ENCODE measurements at places on chromosomes 7 and 10. TPM values are rescaled to one million over a fixed set of nuclear protein-coding genes. Genes with fewer than 3 reads are reported as not detected.

Gene TCAF2
- 0.36 TPM for total RNA-seq

Gene FFAR4
- not detected for total RNA-seq

Gene TLX1
- not detected for total RNA-seq

Gene WIPF3
- total RNA-seq = not detected

Gene IQUB
- total RNA-seq = 0.46 TPM

Gene C10orf105
- not detected for total RNA-seq

Gene C10orf95
- total RNA-seq = not detected

Gene CALHM1
- total RNA-seq = not detected

Gene NUDT13
- 40.4 TPM for total RNA-seq

Gene HECTD2
- 9.6 TPM for total RNA-seq

Gene GBX1
- 0.41 TPM for total RNA-seq

Gene GIMAP6
- not detected for total RNA-seq

Gene FLNC
- 23.1 TPM for total RNA-seq

Gene AMZ1
- 0.28 TPM for total RNA-seq

Gene CALY
- not detected for total RNA-seq

Gene GPNMB
- 333 TPM for total RNA-seq

Gene PRLHR
- not detected for total RNA-seq

Gene LRRD1
- not detected for total RNA-seq
